ENCODE measurements at places on chromosomes 16 and 17. TPM values are rescaled to one million over a fixed set of nuclear protein-coding genes. Genes with fewer than 3 reads are reported as not detected.

ANKRD40CL gene
- not detected for polyA plus RNA-seq

SLC47A2 gene
- polyA plus RNA-seq: not detected

KRTAP9-8 gene
- polyA plus RNA-seq: not detected

KIFC3 gene
- not detected for polyA plus RNA-seq

ZSCAN10 gene
- polyA plus RNA-seq: not detected

SLC16A11 gene
- not detected for polyA plus RNA-seq

KRTAP2-1 gene
- polyA plus RNA-seq: not detected

UNC45B gene
- polyA plus RNA-seq: not detected

DNA sequence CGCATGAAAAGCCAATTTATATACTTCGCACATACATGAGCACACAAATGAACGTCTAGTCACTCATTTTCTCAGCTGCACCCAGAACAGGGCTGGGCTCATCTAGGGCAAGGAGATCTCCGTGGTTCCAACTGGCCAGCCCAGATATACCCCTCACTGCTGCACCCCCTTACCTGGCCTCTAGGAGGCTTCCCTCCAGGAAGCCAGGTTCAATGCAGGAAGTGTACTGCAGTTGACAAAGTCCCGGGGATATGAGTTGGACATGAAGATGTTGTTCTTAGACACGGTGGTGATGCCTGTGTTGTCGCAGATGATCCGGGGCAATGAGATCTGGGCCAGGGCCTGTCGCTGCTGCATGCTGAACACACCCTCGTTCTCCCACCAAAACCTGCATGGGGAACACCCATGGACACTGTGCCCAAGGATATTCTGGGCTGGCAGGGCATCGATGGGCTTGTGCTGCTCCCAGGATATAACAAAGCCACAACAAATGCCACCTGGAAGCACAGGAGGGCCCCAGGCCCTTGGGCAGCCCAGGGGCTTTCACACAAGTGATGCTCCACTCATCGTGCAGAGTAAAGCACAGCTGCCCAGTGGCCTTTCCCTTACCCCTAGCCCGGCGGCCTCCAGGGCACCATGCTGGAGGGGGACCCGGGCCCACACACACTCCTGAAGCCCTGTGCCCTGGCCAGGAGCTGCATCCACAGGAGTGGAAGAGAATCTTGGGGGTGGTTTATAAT, 10.1 kb downstream of the MPO start:
- H3K4me1 ChIP-seq: peaks cover 62% of the 10 kb centered on the region
- no peaks in the 10 kb centered on the region for H3K27me3 ChIP-seq
- no peak for DNase-seq
- H3K36me3 ChIP-seq: no peaks in the 10 kb centered on the region
- no peak overlapping the region for H3K4me3 ChIP-seq

GRCh38 chr16:67703626-67704025, 15.5 kb downstream of the GFOD2 start:
- H3K36me3 ChIP-seq: no peaks in the 10 kb centered on the region
- H3K4me1 ChIP-seq: no peaks in the 10 kb centered on the region
- DNase-seq: no peak
- H3K4me3 ChIP-seq: no peak overlapping the region
- H3K27me3 ChIP-seq: no peaks in the 10 kb centered on the region
- H3K27ac ChIP-seq: no peak overlapping the region

DNA sequence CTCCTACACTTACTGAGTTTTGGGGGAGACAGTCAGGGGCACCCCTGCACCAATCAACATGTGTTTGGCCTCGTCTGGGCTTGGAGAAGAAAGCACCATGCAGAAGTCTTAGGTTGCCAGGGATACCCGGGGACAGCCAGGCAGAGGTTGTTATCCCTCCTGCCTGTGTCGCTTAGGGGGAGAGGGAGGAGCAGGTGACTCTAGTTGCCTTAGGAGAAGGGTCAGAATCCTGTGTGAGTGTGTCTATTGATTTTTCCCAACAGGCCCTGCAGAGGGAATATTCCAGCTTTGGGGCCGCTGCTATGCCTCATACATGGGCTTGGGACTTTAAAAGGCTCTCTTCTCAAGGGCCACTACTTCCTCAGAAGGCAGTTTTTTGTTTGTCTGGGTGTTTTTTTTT, 89.1 kb downstream of the RGS9 start:
- no peak overlapping the region for H3K4me3 ChIP-seq
- no peak for DNase-seq
- H3K36me3 ChIP-seq: no peaks in the 10 kb centered on the region
- no peaks in the 10 kb centered on the region for H3K27me3 ChIP-seq

DNA sequence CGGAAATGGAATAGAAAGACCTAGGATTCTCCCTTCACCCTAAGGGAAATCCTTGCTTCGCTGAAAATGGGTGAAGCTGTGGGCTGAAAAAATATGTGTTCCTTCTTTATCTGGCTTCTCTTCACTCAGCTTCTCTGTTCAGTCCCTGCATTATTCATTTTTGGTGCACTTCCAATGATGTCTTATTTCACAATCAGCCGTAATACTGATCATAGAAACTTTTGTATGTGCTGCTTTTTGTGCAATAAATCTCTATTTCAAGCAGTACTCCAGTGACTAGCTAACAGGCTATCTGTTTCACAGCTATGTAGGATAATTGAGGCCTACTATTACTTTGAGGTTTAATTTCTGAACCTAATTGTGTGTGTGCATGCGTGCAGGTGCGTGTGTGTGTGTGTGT, 144.6 kb downstream of the FOXL1 start:
- no peaks in the 10 kb centered on the region for H3K27me3 ChIP-seq
- H3K27ac ChIP-seq: no peak overlapping the region
- no peaks in the 10 kb centered on the region for H3K36me3 ChIP-seq
- H3K4me3 ChIP-seq: no peak overlapping the region
- DNase-seq: no peak
- no peaks in the 10 kb centered on the region for H3K4me1 ChIP-seq

DNA sequence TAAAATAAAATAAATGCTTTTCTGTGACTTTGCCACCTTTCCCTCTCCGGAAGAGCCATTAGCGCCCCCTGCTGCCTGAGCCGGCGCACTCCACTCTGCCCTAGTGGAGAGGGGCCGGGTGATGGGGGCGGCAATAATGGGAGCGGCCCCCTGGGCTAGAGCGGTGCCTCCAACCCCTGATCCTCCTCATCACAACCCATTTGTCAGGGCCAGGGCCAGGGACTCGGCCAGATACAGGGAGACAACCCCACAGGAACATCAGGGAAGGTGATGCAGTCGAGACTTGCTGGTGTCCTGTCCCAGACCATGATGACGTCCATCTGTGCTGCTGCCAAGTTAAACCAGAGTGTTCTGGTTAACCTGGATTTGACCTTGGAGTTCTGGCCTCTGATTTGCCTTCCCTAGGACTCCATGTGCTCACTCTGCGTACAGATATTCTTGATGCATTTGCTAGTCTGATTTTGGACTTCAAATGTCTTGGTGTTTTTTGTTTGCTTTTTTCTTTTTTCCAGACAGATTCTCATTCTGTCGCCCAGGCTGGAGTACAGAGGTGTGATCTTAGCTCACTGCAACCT, 46.1 kb upstream of the BPTF start:
- H3K4me3 ChIP-seq: no peak overlapping the region
- H3K27me3 ChIP-seq: no peaks in the 10 kb centered on the region
- no peaks in the 10 kb centered on the region for H3K4me1 ChIP-seq
- no peak overlapping the region for H3K27ac ChIP-seq

- no peaks in the 10 kb centered on the region for H3K27me3 ChIP-seq
- DNase-seq: no peak
- no peak overlapping the region for H3K27ac ChIP-seq
- no peak overlapping the region for H3K4me3 ChIP-seq
- H3K4me1 ChIP-seq: no peaks in the 10 kb centered on the region
- no peaks in the 10 kb centered on the region for H3K36me3 ChIP-seq
Observed at GRCh38 chr17:61291451-61292285, 108.0 kb upstream of the TBX2 start.

DNA sequence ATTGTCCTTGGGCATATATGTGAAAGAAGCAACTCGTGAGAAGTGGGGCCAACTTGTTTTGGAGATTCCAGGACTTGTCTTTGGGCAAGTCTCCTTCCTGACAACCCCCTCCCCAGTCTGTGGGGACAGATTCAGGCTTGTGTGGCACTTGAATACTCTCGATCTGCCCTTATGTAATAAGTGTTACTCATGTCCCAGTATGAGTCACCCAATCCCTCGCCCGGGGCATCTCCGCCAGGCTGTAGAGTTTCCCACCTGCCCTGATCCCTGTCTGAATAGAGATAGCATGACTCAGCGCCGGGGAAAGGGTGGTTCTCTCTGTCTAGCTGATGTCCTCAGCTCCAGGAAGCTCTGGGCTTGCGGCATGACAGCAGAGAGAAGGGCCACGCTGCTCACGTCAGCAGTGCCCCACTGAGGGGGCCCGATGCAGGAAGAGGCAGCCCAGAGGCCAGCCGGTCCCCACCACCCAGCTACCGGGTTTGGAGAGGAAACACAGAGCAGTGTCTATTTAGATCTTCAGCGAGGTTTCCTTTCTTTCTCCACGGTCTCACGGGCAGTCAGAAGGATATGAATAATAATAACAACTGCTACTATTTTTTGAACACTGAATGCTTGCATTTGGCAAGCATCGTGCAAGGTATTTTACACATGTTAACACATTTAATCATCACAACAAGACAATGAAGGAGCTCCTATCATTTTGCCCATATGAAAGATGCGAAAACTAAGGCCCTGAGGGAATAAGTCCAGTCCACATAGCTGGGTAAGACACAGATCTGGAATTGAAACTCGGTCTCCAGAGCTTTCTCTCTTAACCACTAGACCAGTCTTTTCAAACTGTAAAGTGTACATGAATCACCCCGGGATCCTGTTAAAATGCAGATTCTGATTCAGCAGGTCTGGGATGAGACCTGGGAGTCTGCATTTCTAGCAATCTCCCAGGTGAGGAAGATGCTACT, 426.7 kb upstream of the MAF start:
- no peaks in the 10 kb centered on the region for H3K27me3 ChIP-seq
- DNase-seq: peak; percentile 62
- H3K4me3 ChIP-seq: no peak overlapping the region
- no peaks in the 10 kb centered on the region for H3K4me1 ChIP-seq

- H3K27me3 ChIP-seq: no peaks in the 10 kb centered on the region
- H3K36me3 ChIP-seq: peaks cover 52% of the 10 kb centered on the region
- no peak overlapping the region for H3K4me3 ChIP-seq
- DNase-seq: no peak
Observed at GRCh38 chr16:30700971-30701370, 2.0 kb downstream of the SRCAP start.

- DNase-seq: no peak
- H3K4me3 ChIP-seq: no peak overlapping the region
- H3K27ac ChIP-seq: no peak overlapping the region
- no peaks in the 10 kb centered on the region for H3K36me3 ChIP-seq
- no peaks in the 10 kb centered on the region for H3K27me3 ChIP-seq
Observed at GRCh38 chr17:2136241-2136640, 81.3 kb downstream of the HIC1 start.

DNA sequence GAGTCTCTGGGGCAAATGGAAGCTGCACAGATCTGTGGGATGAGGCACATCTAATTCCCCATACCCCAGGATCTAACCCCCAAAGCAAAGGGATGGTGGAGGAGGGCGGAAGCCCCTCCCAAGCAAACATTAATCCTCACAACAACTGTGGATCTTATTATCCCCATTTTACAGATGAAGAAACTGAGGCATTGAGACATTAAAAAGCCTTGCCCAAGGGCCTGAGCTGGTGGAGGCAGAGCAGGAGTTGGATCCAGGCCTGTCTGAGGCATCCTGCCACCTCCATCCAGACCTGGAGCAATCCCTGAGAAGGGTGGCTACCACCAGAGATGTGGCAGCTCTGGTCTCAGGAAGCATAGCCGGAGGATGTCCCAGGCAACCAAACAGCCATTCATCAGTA, 17.7 kb upstream of the CBFB start:
- no peak overlapping the region for H3K27ac ChIP-seq
- H3K4me1 ChIP-seq: peaks cover 8% of the 10 kb centered on the region
- no peak overlapping the region for H3K4me3 ChIP-seq
- H3K27me3 ChIP-seq: peaks cover 14% of the 10 kb centered on the region

DNA sequence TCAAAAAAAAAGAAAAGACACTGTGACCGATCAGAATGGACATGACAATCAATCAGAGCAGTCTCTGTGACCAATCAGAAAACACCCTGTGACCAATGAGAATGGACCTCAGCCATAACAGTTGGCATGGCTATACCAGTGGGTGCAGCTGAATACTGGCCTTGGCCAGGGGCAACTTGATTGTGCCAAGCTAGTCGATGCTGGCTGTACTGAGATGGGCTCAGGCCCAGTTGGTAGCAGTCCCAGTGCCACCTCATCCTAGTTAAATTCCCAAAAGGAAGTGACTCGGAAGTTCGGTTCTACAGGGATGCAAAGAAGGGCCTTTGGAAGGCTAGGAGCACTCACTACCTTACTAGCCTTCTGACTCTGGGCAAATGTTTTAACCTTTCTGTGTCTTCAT, 37.2 kb upstream of the BCO1 start:
- DNase-seq: no peak
- H3K4me1 ChIP-seq: no peaks in the 10 kb centered on the region
- no peaks in the 10 kb centered on the region for H3K27me3 ChIP-seq
- no peaks in the 10 kb centered on the region for H3K36me3 ChIP-seq

DNA sequence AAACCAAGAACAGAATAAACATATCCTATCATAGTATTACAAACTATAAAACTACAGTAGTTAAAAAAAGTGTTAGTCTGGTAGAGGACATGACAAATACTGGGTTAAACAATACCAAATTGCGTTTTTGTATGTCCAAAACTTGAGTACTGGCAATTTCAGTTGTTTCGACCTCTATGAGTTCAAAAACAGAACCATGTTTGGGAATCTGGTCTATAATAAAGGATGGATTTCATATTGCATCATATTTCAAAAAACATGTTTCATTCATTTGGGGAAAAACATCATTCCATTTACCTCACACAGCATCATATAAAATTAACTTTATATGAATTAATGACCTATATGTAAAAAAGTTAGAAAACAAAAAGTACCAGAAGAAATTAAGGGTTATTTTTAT, 81.8 kb downstream of the TRIM37 start:
- H3K27ac ChIP-seq: no peak overlapping the region
- no peaks in the 10 kb centered on the region for H3K36me3 ChIP-seq
- DNase-seq: no peak
- no peak overlapping the region for H3K4me3 ChIP-seq
- H3K27me3 ChIP-seq: no peaks in the 10 kb centered on the region

All from CD14-positive monocyte (primary cell).